H1 (cell line): ENCODE measurements at places on chromosomes 1 and 21. TPM values are rescaled to one million over a fixed set of nuclear protein-coding genes. Genes with fewer than 3 reads are reported as not detected.

Gene FCGR2B
- total RNA-seq: not detected in 2 replicates

Gene PTGFRN
- total RNA-seq: 32.6 TPM in 2 replicates

DNA sequence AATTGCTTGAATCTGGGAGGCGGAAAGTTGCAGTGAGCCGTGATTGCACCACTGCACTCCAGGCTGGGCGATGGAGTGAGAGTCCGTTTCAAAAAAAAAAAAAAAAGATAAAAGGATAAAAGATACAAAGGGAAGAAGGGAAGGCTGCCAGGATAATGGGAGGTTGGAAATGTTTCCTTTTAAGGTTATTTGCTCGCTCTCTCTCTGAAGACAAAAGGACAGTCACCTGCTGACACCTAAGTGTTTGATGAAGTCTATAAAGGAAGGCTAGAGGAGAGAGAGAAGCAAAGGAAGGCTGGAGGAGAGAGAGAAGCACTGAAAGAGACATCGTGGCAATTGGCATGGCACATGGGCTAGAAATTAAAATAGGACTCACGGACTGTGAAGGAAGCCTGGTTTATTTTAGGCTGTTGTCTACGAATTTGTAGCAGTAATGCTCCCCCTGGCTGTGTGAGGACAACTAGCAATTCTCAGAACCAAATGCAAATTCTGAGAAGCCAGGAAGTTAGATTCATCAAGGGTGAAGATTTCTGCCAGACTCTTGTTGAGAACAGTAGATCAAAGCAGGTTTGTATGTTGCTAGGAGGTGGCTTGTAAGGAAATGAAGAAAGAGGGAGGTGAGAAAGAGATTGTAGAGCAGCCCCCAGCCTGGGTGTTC is 154.2 kb downstream of the ZP4 start:
- H3K4me1 ChIP-seq: no peaks in the 10 kb centered on the region
- no peak overlapping the region for H3K4me3 ChIP-seq
- peak; percentile 50 for DNase-seq
- no peak overlapping the region for H3K27ac ChIP-seq
- H3K36me3 ChIP-seq: no peaks in the 10 kb centered on the region
- no peaks in the 10 kb centered on the region for H3K27me3 ChIP-seq

DNA sequence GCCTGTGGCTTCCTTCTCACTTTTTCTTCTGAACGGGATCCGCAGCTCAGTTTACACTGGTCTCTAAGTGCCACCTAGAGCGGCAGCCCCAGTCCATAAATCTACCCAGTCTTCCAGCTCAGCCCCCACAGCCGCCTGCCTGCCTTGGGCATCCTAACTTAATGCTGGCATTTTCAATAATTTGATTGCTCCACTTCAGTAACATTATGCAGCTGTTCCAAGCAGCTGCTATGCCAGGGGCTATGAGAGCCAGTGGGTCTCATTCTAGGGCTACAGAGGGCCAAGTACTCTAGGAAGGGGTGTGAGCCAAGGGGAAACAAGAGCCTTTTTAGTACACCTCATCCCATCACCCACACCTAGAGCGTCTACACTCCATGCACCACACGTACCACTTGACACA is 48.4 kb upstream of the COA6 start:
- no peak overlapping the region for H3K4me3 ChIP-seq
- no peak overlapping the region for H3K27ac ChIP-seq
- H3K36me3 ChIP-seq: no peaks in the 10 kb centered on the region
- no peak for DNase-seq
- H3K4me1 ChIP-seq: 0 out of 2 replicates have a peak, but pooled peaks cover 2% of the 10 kb centered on the region
- no peaks in the 10 kb centered on the region for H3K27me3 ChIP-seq

DNA sequence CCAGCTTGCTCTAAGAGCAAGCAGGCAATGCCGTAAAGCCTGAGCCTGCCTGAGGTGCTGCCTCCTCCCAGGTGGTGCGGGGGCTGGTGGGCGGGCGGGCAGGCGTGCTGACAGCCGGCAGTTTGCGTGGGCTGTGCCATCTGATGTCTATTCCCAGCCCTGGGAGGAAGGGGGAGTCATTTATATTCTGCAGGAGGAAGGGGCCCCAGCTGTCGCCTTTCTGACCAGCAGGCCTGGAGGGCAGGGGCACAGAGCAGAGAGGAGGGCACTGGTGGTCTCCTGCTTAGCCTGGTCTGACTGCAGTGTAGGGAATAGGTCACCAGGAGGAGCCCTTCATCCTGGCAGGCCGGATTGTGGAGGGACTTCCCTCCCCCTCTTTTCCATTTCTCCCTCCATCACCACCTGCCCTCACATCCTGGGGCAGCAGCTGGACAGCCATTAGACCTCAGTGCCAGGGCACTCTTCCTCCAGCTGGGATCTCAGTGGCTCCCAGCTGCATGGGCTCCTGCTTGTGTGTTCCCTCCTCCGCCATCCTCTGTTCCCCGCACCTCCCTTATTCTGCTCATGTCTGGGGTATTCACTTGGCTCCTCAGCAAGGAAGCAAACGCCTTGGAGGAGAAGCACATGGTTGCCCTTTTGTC is 4.4 kb downstream of the CYB561D1 start:
- no peaks in the 10 kb centered on the region for H3K36me3 ChIP-seq
- H3K27me3 ChIP-seq: no peaks in the 10 kb centered on the region
- no peak overlapping the region for H3K4me3 ChIP-seq
- no peak for DNase-seq
- no peak overlapping the region for H3K27ac ChIP-seq

Gene TSSK3
- total RNA-seq: 1.2 and 1.5 TPM in 2 replicates

DNA sequence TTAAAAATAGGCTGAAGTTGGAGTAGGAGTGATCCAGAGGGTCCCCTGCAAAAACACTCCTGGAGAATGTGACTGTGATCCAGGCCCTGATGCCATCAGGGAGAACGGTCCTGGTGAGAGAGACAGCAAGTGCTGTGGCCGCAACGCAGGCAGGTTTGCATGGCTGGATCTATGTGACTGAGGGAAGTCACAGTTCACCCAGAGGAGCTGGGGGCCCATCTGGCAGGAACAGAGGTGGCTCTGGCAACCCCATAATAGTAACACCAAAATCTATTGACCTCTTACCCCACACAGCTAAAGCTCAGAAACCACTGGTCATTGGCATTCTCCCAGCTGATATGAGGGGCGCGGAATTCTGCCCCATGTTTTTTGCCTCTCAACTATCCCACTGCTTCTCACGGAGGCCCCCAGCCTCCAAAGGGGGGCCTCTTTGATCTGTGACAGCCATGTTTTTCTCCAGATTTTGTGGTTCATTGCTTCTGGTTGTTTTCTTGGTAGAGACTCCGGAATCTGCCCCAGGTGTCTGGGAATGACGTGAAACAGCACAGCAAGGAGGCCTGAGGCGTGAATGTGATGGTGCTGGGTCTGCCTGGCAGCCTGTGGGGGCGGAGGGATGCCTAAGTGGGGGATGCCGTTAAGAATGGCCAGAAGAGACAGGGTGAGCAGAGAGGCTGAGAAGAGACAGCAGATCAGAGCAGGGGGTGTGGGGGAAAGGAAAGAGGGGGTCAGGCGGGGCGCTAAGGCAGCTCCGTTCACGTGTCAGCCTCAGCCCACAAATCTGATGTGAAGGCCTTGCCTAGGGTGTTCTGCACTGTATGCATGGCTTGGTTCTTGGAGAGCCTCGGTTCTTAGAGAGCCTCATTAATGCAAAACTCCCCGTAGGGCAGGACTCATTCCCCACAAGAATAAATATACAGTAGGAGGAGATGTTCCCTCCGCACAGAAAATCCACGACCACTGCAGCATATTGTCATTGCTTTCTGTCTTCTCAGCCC is 23.5 kb downstream of the CASP9 start:
- no peaks in the 10 kb centered on the region; the same call in 1 of the 2 replicates for H3K36me3 ChIP-seq
- no peaks in the 10 kb centered on the region for H3K27me3 ChIP-seq
- H3K4me1 ChIP-seq: no peaks in the 10 kb centered on the region

Gene MRAP
- not detected in 2 replicates for total RNA-seq

DNA sequence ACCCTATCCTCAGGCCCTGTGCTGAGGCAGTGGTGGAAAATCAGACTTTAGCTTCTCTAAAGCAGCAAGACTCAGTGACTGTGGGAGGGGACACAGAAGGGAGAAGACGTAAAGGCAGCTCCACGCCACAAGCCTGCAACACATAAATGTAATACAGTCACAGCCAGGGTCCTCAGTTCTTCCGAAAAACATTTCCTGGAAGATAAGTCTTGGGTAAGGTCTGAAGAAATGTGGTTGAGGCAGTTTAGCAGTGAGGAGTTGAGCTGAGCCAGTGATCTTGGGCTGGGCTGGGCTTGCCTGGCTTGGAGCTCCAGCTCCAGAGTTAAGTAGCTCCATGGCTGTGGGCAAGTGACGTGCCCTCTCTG is 127.8 kb upstream of the ADAR start:
- H3K4me1 ChIP-seq: peaks cover 2% of the 10 kb centered on the region
- no peak overlapping the region for H3K4me3 ChIP-seq
- no peak for DNase-seq
- H3K27me3 ChIP-seq: no peaks in the 10 kb centered on the region
